ENCODE measurements at places on chromosomes 12 and 14.

DNA sequence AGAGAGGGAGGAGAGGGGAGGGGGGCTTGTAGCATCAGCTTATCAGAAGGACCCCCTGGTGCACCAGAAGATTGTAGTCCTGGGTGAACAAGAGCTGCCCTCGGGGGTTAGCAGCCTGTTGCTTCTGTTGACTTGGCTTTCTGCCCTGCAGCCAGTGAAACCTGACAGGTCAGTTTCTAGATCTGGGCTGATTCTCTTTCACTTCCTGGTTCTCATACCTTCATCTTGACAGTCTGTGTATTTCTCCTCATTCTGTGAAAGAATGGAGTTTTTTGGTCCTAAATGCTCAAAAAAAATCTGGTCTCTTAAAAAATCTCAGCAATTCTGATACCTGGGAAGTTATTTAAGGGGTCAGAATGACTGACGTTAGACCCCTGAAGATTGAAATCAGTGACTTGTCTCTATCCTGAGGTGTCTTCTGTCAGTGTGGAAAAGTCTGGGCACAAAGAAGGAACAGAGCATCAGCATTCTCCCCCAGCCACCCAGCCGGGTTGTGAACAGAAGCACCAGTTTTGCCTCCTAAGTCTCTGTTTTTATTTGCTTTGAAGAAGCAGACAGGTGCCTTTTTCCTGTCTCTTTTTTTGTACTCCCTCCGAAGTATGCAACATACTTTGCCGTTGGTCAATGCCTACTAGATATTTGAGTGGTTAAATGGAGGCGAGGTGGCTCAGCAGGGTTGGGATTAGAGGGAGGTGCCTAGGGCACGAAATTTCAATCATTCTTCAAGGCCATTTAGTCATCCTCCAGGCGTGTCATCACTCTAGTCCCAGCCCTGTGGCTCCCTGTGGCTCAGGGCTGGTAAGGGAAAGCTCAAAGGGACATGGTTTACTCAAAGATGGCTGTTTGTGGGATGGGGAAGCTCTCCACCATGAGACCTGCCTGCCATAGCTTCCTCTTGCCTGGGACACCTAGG is 24.0 kb downstream of the TTC9 start:
- no peak for DNase-seq

DNA sequence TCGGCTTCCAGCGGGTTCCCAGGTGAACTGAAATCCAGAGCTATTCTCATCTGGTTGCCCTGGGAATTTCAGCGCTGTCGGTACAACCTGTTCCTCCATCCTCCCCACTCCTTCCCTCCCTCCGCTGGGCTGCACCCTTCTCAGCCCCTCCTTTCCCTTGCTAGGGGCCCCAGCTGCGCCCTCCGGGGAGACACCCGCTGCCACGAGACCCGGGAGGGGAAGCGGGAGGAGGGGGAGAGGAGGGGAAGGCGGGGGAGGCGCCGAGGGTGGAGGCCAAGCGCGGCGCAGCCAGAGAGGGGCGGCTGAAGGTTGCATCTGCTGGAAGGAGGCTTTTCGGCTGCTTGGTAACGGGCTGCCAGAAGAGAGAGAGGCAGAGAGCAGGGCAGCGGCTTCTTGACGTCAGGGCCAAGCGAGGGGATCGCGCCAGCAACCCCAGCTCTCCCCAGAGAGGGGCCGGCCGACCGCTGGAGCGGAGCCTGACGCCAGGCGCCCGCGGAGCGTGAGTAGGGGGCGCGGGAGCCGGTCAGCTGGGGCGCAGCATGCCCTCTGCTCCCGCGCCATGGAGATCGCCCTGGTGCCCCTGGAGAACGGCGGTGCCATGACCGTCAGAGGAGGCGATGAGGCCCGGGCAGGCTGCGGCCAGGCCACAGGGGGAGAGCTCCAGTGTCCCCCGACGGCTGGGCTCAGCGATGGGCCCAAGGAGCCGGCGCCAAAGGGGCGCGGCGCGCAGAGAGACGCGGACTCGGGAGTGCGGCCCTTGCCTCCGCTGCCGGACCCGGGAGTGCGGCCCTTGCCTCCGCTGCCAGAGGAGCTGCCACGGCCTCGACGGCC is at the start of gene KCNA5:
TSS of gene KCNA5 (plus strand) at position 291 of the 831 bp plus-strand sequence. CDS start at position 560, 269 bp downstream.
- peak; percentile 17 for DNase-seq

- no peak for DNase-seq
Measured at GRCh38 chr12:32897281-32897610, 669 bp upstream of the PKP2 start.

- DNase-seq = no peak
Measured at GRCh38 chr14:105911006-105911847, 384.8 kb downstream of the TMEM121 start.

DNA sequence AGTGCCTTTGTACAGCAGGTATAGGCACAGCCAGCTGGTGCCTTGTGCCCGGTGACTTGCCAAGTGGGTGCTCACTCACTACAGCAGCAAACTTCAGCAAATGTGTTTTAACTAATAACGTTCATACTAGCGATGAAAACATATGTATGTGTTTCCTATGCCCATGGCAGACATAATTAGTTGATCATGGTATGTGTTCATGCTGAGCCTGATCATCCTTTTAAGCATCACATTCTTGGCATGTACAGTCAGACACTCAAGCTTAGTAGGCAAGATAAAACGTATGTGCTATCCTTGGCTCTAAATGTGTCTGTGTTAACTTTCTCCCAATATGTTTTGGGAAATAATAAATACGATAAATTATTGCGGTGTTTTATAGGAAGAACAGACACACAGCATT is 55.6 kb downstream of the RASSF8 start:
- DNase-seq = no peak

DNA sequence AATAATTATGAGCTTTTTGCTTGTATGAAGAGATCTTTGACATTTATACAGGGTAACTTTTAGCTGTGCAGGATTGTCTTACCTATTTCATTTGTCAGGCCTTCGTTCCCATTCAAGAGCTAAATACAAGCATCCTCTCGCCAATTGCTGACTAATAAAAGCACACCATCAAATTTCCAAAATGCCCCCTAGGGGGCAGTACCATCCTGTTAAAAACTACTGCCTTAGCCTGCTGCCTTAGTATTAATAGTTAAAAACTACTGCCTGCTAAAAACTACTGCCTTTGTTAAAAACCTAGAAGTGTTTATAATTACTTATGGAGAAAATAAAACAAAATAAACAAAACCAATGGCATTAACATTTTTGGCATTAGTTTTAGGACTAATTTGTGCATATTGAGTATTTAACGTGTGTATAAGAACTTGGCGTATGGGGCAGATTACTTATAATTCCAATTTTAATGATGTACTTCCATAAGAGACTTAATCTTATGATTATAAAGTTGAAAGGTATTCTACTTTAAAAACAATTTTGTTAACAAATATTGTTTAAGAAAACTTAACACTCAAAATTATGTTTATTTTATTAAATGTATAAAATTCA is 3.0 kb upstream of the IFI27L2 start:
- peak; percentile 61 for DNase-seq

DNA sequence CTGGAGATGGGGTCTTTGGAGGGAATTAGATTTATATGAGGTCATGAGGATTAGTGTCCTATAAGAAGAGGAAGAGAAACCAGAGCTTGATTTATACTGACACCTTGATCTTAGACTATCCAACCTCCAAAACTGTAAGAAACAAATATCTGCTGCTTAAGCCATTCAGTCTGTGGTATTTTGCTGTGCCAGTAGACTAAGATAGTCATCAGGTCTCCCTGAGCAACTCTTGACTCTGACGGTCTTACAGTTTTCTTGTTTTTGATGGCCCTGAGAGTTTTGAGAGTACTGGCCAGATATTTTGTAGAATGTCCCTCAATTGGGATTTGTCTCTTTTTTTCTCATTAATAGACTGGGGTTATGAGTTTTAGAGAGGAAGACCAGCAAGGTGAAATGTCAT is 51.7 kb downstream of the TSHR start:
- DNase-seq = no peak

DNA sequence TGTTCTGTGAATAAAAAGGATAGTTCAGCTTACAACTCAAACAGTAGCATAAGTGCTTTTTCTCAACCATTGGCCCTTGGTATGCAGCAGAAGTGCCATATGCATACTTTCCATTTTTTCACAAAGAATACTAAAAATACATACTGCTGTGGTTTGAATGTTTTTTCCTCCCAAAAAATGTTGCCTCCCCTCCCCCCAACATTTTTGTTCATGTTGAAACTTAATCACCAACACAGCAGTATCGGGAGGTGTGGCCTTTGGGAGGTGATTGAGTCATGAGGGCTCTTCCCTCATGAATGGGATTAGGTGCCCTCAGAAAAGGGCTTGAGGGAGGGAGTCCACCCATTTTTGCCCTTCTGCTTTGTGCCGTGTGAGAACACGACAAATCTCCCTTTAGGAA is 198.6 kb downstream of the ESR2 start:
- DNase-seq = no peak

DNA sequence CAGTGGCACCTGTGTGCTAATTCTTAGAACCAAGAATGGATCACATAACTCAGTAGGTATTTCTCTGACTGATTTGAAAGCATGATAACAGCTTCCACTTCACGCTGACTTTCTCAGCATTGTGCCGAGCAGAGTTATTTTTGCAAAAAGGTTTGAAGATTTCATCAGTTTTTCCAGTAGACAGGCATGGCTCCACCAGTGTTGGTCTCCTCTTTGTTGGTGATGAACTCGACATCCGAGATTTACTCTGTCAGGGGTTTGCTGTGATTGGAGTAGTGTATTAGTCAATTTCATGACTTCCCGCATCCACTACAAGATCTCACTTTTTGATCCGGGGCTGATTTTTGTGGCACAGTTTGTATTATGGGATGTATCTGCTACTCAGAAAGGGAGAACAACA is 85.3 kb downstream of the PRKCH start:
- DNase-seq = no peak

- DNase-seq = no peak
Measured at GRCh38 chr12:90028635-90029051, 320.0 kb upstream of the ATP2B1 start.

GRCh38 chr14:77185093-77185465 is 3.5 kb downstream of the TMEM63C start:
- no peak for DNase-seq

GRCh38 chr12:75782069-75782581 is 249.5 kb downstream of the PHLDA1 start:
- no peak for DNase-seq

- DNase-seq = no peak
Measured at GRCh38 chr12:13959131-13959723, 22.2 kb downstream of the GRIN2B start.

DNA sequence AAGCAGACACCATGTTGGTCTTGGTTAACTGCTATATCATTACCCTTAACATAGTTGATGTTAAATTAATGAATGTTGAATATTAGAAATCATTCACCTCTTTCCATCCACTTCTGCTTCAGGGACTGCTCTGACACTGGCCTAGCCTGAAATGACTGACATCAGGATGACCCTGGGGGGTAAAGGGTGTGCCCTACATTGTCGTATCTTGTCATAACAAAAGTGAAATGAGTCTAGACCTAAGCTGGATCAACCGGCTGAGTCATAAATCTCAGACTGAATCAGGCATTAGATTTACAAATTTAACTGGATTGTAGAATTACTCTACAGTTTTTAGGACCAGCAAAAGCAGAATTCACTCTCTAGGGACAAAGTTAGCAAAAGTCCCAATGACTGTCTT is 35.3 kb downstream of the KICS2 start:
- DNase-seq = no peak

DNA sequence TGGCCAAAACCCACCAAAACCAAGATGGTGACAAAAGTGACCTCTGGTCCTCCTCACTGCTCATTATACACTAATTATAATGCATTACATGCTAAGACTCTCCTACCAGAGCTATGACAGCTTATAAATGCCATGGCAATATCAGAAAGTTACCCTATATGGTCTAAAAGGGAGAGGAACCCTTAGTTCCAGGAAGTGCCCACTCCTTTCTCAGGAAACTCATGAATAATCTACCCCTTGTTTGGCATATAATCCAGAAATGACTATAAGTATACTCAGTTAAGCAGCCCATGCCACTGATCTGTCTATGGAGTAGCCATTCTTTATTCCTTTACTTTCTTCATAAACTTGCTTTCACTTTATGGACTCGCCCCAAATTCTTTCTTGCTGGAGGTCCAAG is 43.0 kb upstream of the FUT8 start:
- no peak for DNase-seq

- no peak for DNase-seq
Measured at GRCh38 chr12:121765573-121765972, 27.9 kb downstream of the RHOF start.

DNA sequence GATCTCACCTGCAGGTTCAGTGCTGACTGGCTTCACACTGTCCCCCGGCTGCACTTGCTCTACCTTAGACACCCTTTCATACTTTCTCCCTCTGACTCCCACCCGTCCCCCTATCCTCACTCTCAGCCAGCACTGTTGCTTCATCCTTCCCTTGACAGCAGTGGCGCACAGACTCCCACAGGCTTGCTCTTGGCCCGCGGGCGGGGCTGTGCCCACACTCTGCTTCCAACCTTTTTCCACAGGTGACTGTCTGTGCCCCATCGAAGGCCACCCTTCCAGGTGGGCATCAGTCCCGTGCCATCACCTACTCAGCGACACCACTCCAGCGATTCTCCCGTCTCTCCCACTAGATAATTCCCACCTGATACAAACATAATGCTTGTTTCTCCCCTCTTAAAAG is 1.0 kb upstream of the RPS6KL1 start:
- no peak for DNase-seq

- no peak for DNase-seq
Measured at GRCh38 chr12:52206304-52207040, 14.7 kb upstream of the KRT80 start.

GRCh38 chr14:79712302-79712950 is 498.9 kb downstream of the DIO2 start:
- DNase-seq = no peak

GRCh38 chr12:120497524-120498150 is 1.7 kb downstream of the DYNLL1 start:
- no peak for DNase-seq

DNA sequence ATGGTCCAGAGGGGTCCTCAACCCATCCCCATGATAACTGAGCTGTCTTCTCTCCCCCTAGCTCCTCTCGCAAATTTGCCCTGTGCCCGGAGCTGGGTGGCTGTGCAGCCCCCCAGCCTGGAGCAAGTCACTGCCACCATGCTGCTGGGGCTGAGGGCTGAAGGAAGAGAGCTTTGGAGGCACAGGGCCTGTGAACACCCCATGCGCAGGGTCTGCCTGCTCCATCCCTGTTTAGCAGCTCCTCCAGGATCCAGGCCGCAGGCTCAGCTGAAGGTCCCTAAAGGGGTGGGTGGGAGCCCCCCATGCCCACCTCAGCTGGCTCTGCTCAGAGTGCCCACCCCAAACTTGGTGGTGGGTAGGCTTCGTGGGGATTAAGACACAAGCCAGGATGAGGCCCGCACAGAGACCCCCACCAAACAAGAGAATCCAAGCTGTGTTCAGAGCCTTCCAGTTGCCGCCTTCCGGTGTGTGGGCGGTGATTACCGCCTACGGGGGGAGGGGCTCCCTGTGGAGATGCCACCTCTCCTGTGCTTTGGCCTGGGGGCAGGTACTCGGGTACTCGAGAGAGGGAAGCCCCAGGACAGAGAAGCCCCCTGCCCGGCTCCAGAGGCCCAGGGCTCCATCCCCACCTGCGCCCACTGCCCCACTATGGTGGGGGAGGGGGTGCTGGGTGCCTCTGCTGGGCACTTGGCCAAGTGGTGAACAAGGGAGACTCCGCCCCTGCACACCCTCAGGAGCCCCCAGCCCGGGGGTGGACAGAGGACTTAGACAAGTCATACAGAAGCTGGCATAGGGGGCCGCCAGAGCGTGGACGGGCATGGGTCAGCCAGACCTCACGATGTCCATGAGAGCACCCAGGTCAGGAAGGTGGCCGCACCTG is 1.4 kb upstream of the JAG2 start:
- DNase-seq = no peak

- DNase-seq = peak; percentile 52
Measured at GRCh38 chr14:68977718-68978171, 1.4 kb downstream of the ACTN1 start.

Data from CD4-positive, alpha-beta T cell treated with Interferon alpha-2 for 1 hour (primary cell).